ENCODE measurements at places on chromosomes 5 and 9.
A peak's percentile ranks its signal among the peaks of the same experiment; 100 is the strongest.

GRCh38 chr9:2026220-2026997 is 11.3 kb downstream of the SMARCA2 start:
- no peak for DNase-seq

DNA sequence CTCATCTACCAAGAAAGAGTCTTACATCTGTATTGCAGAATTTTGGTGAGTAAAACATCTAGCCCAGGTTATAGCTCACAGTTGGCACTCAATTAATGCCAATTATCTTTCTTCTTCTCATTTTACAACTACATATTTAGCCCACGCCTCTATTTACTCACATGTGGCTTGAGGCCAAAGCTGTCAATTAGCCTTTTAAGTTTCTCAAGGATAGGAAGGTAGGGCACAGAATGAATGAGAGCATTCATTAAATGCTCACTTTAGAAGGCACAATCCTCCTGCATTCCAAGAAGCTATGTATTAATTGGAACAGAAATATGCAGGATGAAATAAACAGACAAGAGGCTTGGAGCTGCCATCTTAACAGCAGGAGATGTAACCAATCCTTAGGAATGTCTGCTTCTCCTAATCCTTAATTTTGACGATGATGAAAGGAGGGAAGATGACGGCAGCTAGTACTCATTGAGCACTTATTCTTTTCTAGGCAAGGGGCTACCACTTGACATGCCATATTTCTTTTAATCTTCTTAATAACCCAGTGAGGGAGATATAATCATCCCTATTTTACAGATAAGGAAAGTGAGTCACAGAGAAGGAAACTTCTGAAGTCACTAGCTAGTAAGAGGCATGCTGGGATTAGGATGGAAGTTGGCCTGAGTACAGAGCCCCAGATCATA is 30.8 kb upstream of the PANK3 start:
- DNase-seq: no peak

DNA sequence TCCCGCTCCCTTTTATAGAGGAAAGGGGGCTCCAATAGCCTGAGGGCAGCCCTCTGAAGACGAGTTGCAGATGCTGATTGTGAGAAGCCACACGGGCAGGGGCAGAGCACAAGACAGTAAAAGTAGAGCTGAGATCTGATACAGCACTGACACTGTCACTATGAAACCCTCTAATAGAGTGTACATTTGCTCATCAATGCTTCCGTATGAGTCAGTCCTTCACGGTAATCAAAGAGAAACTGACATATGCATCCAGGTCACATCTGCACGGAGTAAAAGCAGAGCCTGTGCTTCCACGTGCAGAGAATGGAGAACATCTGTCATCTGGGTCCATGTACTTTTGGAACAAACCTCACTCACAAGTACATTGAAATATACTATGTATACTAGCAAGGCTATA is 60.6 kb upstream of the TMEM215 start:
- no peak for DNase-seq

- no peak for DNase-seq
Observed at GRCh38 chr9:116543731-116544400, 143.2 kb upstream of the TRIM32 start.

- no peak for DNase-seq
Observed at GRCh38 chr9:94657021-94657725, 17.9 kb upstream of the FBP1 start.

DNA sequence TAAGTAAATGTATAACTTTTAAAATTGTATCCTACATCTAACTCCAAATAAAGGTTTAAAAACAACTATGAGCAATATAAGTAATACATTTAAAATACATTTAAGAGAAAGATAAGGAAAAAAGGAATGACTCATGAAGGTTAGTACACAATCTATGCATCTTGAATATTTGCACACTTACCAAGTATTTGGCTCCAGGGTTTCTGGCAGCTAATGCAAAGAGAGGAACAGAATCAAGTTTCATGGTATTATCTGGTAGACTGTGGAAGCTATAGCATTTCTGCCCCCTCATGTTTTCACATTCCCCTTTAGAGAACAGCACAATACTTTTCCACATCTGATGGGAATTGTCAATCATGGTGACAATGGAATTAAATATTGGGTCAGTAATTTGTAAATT is 132.1 kb downstream of the COX7C start:
- DNase-seq: no peak

GRCh38 chr5:77294185-77294584 is 83.7 kb downstream of the PDE8B start:
- no peak for DNase-seq

DNA sequence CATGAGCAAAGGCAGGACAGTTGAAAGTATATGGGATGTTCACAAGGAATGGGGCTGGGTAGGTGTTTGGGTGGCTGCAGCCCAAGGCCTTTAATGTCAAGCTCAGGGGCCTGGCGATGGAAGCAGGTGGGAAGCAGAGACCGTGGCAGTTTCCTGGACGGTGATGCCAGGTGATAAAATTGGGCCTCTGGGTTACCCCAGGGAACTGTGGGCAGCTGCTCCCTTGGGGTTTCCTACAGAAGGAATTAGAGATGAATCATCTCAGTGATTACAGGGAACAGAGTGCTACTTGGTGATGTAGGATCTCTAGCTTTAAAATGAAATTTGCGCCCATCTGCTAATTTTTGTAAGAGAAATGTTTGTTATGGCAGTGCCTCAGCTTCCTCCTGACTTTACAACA is 39.2 kb downstream of the TSTD2 start:
- no peak for DNase-seq

DNA sequence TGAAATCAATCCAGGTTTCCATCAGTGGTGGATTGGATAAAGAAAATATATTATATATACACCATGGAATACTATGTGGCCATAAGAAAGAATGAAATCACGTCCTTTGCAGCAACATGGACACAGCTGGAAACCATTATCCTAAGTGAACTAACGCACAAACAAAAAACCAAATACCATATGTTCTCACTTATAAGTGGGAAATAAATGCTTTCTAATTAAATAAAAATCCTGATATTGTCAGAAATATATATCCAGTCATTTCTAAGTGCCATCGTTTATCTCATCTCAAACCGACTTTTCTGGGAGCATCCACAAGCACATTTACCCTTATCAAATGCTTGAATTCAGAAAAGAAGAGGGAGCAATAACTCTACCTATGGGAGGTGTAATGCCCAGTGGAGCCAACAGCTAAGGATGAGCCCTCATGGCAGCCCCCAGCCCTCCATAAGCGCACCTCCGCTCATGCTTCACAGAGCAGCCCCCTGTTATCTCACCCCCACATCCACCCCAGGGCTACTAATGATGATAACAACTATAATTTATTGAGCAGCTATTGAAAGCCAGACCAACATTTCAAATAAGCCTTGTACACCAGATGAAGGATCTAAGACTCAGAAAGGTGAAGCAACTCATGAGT is 101.7 kb upstream of the SPOCK1 start:
- DNase-seq: no peak

DNA sequence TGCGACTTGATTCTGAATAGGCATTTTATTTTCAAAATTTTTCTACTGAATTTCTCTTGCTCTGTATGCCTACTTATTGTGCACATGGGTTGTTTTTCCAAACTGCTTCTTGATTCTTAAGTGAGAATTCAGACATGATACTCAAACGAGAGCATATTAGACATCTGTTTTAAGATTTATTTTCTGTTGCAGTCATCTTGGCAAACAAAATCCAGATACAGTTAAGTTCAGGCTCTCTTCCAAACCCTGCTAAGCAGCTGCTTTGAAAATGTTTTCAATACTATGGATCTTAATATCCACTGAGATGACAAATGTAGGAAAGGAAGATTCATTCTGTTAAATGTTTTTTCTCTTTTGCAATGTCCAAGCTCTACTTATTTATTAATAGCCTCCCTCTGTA is 4.5 kb downstream of the TMEM215 start:
- DNase-seq: no peak

- DNase-seq: peak; percentile 32
Observed at GRCh38 chr5:181187500-181188213, 17.3 kb downstream of the TRIM7 start.

DNA sequence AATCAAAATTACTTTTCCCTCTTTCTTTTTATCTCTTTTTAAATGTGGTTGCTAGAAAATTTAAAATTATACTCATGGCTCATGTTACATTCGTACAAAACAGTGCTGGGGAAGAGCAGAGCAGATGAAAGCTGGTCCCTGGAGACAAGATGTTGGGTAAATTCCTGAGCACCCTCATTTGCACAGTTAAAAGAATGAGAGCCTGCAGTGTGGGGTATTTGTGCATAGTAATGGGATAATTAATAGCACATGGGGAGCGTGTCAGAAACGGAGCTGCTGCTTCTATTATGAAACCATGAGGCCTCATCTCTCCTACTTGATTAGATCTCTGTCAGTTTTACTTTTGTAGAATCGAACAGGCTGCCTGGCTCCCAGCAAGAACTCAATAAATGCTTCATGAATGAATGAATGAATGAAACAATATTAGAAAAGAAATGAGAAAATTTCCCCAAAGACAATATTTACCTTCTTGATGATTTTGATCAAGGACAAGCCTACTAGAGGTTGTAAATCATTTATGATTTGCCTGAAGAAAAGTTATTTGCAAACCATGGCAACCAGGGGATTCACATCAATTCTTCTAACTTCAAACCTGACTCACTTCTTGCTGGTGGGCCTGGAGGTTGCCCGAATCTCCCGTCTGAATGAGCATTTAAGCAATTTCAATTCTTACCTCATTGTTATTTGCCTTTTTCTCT is 177.2 kb upstream of the TUT7 start:
- no peak for DNase-seq

DNA sequence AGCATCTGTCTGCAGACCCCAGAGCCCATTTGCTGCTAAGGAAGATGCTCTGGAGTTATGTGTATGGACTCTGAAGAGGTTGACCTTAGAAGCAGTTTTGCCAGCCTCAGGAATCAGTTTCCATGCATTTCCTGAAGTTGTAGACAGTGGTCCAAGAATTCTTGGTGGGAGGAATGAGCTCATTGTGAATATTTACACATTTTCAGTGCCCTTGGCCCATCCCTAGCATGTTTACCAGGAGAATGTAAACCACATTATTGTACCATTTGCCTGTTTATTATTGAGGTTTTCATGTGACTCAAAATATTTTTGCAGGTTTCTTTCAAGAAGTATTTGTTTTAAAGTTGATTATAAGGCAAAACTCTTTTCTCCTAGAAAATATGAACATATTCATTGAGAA is 93.8 kb downstream of the NXNL2 start:
- DNase-seq: no peak

DNA sequence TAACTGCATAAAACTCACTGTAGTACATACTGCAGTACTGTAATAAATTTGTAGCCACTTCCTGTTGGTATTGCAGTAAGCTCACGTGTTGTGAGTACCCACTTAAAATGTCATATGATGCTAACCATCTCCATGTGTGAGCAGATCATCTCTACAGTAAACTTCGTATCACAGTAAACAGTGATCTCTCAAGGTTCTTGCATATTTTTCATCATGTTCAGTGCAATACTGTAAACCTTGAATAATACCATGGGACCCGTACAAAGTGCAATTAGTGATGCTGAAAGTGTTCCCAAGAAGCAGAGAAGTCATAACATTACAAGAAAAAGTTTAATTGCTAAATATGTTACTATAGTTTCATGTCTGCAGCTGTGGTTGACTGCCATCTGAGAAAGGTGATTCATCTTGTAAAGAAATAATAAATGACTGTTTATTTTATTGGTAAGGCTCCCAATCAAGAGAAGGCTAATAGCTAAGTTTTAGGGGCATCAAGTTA is 253.8 kb upstream of the POU5F2 start:
- no peak for DNase-seq

DNA sequence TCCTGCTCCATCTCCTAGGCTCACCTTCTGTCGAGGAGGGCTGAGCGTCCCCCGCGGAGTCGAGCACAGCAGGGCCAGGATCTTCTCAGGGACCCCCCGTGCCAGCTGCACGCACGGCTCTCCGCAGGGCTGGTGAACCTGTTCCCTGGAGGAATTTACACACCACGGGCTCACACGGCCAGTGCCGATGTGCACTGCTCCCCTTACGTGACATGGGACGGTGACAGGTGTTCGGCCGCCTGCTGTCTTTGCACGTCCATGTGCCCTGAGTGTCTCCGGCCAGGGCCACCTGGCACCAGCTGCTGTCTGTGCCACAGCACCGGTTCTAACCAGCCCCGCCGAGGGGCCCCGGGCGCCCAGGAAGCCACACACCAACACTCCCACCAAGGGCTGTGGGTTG is 8.7 kb upstream of the AGPAT2 start:
- DNase-seq: no peak

GRCh38 chr5:132394667-132395259 is 25.3 kb downstream of the SLC22A5 start:
- no peak for DNase-seq

GRCh38 chr9:89021154-89021803 is 30.0 kb downstream of the S1PR3 start:
- no peak for DNase-seq

DNA sequence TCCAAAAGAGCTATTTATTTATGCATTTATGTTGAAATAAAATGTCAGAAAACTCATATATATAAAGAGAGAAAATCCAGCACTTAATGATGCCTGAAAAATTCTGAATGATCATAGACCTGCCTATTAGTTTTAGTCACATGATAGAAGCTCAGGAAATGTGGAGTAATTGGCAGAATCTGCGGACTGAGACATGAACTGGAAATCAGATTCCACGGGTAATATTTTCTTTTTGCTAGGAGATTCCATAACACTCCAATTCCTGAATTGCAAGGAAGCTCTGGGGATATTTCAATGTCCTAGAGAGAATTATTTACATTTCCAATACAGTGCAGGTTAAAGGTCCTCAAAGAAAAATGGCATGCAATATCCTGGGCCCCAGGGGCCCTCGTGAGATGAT is 778.8 kb downstream of the SEMA5A start:
- DNase-seq: no peak

GRCh38 chr9:125986966-125987365 is 239.8 kb downstream of the PBX3 start:
- no peak for DNase-seq

GRCh38 chr9:34169125-34169524 is 9.7 kb upstream of the UBAP1 start:
- no peak for DNase-seq

DNA sequence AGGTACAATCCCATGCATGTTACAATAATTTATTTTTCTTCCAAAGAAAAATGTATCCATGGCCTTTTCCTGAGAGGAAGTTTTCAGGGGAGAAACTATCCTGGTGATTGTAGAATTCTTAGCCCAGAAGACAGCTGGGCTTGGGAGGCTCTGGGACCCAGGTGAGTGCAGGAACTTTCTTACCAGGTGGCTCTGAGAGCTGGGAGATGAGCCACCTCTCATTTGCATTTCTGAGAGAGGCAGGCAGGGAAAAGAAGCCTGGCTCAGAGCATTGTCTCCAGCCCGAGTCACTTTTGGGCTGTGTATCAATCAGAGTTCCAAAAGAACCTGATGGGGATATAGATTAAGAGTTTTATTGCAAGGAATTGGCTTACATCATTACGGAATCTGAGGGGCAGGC is 52.7 kb downstream of the ALG2 start:
- no peak for DNase-seq

DNA sequence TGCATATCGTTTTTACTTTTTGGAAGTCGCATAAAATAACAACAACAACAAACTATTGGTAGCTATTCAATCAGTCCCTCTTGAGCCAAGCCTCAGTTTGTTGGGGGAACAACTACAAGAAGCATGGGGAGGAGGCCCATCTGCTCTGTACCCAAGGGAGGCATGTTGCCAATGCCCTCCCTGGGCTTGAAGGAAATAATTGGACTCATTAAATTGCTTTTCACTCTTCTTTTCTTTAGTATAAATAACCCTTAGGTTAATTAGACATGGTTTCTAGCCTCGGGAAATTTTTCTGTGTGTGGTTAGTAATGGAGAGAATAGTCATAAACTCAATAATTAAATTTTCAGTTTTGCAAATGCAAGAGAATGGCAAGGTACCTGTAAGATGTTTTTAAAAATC is 500.7 kb downstream of the TLE4 start:
- no peak for DNase-seq

GRCh38 chr9:124835026-124835557 is 18.2 kb upstream of the WDR38 start:
- DNase-seq: no peak

Measured in activated CD8-positive, alpha-beta memory T cell treated with anti-CD3 and anti-CD28 coated beads, Interleukin-2, amount 50 U/mL, for 4 hours (primary cell).